GM04504 (cell line): ENCODE measurements at places on chromosomes 7 and 10.

DNA sequence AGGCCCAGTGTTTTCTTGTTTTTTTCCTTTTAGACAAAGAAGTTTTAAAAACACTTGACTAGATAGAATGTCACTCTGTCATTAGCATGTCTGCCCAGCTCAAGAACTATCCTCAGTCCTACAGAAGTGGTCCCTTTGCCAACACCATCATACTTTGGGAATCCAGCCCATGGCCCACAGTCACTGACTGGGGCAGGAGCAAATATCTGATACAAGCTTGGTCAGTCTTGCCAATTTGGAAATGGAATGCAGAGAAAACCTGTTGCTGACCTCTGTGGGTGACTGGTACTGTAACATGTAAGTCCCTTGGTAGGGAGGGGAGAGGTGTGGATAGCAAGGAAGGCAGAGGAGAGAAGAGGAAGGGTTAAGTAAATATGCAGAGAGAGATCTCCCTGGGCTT, 47.8 kb downstream of the IPMK start:
- no peak for DNase-seq

DNA sequence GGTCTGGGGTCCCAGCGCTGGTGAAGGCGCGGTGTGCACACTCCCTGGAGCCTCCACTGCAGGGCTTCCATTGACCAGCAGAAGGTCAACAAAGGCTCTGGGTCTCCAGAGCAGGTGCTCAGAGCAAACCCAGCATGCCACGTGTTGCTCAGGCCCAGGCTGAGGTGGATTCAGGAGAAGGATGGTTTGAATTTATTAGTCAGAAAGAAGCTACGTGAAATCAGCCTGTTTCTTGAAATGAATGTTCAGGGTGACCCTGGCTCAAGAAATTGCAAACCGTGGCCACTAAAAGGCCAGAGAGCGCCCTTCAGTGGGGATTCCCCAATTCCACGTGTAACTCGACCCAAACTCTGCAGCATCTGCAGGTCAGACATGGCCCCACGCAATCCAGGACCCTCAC, 82.7 kb upstream of the PFKP start:
- DNase-seq, result no peak

- DNase-seq, result no peak
Observed at GRCh38 chr7:43701500-43701854, 27.8 kb downstream of the COA1 start.

- DNase-seq, result no peak
Observed at GRCh38 chr10:122188706-122189105, 82.4 kb upstream of the BTBD16 start.

- DNase-seq, result no peak
Observed at GRCh38 chr7:158052381-158053060, 535.1 kb downstream of the PTPRN2 start.
